ENCODE measurements at places on chromosomes 2 and 18.

DNA sequence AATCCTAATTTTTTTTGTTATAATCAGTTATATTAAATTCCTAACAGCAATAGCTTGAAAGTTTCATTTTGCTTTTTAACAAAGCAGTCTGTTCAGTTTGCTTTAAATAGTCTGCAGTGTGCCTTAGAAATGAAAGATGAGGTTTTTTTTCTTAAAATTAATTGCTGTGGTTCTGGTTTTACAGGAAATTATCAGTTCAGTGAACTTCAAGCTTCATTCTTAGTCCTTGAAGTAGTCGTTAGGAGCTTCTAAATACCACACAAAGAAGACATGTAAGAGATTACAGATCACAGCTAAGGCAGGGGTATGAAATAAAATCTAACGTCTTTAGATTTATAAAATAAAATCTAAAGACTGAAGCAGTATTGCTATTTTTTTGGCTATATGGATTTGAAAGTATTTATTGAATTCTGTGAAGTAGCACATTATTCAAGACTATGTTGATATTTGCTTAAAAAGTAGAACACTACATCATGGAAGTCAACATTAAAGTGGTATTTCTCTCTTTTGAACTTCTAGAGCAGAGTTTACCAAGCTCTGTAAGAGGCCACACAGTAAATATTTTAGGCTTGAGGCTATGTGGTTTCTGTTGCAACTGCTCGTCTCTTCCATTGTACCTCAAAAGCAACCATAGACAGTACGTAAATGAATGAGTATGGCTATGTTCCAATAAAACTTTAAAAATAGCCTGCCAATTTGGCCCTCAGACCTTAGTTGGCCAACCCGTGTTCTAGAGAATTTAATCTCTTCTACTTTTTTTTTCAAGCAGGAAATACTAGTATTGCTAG lies 81.5 kb upstream of the STON1 start:
- peak; percentile 58 for DNase-seq

DNA sequence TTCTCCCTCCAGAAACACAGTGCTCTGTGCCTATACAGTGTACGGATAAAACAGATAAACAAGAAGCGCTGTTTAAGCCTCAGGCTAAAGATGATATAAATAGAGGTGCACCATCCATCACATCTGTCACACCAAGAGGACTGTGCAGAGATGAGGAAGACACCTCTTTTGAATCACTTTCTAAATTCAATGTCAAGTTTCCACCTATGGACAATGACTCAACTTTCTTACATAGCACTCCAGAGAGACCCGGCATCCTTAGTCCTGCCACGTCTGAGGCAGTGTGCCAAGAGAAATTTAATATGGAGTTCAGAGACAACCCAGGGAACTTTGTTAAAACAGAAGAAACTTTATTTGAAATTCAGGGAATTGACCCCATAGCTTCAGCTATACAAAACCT lies 70.7 kb downstream of the TANK start:
- no peak for DNase-seq

- no peak for DNase-seq
Observed at GRCh38 chr2:65605743-65606058, 173.3 kb upstream of the SPRED2 start.

- peak; percentile 13 for DNase-seq
Observed at GRCh38 chr2:100124761-100125160, 17.6 kb downstream of the AFF3 start.

DNA sequence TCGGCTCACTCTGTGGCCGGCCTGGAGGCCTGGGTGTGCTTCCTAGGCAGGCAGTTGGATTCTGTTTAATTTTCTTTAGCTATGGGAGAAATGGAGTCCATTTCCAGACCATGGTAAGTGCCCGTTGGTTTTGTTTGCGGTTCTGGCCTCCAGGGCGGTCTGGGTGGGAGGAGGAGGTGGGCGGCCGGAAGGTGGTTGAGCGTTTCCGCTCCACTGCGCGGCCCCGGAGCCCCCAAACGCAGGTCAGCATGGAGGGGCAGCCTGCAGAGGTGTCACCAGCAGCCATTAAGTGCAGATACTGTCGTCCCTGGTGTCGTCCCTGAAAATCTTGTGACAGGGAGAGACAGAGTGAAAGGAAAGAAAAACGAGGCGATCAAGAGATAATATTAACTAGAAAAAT lies 303.9 kb downstream of the GBX2 start:
- no peak for DNase-seq

- DNase-seq: no peak
Observed at GRCh38 chr2:50431958-50432650, 599.8 kb downstream of the NRXN1 start.

GRCh38 chr18:71583252-71583651 lies 960.9 kb downstream of the CBLN2 start:
- DNase-seq: no peak

DNA sequence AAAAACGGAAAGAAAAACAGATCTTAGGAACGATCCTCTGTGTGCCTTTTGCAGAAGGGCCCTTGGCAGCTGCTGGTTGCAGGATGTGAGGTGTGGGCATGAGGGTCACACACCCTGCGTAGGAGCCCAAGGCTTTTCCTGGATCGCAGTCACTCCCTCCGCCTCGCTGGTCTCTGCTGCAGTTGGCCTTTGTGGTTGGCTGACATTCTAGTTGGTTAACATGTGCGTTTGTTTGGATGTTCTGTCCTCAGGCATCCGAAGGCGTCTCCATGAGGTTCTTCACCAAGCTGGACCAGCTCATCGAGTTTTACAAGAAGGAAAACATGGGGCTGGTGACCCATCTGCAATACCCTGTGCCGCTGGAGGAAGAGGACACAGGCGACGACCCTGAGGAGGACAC lies 61.7 kb downstream of the INPP5D start:
- DNase-seq: no peak

DNA sequence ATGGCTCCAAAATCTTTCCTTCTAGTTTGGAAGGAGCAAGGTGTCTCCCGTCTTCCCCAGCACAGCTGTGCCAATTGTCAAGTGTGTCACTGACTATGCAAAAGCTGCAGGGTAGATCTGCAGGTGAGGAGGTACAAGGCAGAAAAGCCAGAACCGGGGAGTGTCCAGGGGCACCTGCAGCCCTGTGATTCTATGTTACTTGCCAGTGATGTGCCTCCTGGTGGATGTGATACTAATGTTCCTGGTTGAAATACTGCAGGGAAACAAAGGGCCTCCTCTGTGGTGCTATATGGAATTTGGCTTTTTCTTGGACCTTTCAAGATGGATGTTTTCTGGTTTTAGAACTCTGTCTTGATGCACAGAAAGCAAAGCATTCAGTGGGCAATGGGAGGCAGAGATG lies 80.3 kb downstream of the ST6GAL2 start:
- DNase-seq: no peak

GRCh38 chr18:67260841-67261240 lies 255.7 kb downstream of the DSEL start:
- DNase-seq: no peak

- DNase-seq: peak; percentile 20
Observed at GRCh38 chr2:148259674-148260073, 238.8 kb downstream of the MBD5 start.

DNA sequence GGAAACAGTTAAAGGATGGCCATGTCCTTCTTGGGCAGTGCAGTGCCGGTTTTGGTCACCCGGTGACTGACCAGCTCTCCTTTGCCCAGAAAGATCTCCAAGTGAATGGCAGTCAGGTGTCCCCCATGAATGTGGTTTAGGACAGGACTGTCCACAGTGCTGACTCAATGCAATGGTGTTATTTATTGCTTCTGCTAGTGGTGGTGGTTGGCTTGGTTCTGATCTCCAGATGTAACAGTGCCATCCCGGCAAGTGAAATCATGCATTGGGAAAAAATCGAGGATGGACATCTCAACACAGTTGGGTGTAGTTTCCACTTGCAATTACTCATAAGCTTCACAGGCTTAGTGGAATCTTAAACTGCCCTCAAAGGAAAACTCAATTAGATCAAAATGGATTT lies 81.9 kb downstream of the TGOLN2 start:
- no peak for DNase-seq

DNA sequence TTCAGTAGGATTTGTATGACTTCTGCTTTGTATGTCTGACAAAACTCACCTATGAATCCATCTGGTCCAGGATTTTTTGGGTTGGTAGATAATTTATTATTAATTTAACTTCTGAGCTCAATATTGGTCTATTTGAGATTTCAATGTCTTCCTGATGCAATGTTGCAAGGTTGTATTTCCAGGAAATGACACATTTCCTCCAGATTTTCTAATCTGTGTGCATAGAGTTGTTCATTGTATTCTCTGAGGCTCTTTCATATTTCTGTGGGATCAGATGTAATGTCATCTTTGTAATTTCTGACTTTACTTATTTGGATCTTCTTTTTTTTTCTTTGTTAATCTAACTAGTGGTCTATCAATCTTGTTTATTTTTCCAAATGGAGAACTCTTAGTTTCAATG lies 584.7 kb upstream of the SETBP1 start:
- DNase-seq: no peak

- no peak for DNase-seq
Observed at GRCh38 chr2:217096474-217097225, 236.8 kb upstream of the TNP1 start.

GRCh38 chr18:32576296-32576916 lies 105.7 kb upstream of the GAREM1 start:
- no peak for DNase-seq

DNA sequence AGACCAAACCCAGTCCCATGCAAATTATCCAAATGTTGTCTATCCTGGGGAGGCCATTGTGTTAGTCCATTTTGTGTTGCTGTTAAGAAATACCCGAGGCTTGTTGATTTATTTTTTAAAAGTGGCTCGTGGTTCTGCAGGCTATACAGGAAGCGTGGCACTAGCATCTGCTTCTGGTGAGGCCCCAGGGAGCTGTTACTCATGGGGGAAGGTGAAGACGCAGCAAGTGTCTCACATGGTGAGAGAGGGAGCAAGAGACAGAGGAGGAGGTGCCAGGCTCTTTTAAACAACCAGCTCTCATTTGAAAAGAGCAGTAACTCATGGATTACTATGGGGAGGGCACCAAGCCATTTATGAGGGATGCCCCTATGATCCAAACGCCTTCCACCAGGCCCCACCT lies 80.3 kb upstream of the ARL4C start:
- no peak for DNase-seq

DNA sequence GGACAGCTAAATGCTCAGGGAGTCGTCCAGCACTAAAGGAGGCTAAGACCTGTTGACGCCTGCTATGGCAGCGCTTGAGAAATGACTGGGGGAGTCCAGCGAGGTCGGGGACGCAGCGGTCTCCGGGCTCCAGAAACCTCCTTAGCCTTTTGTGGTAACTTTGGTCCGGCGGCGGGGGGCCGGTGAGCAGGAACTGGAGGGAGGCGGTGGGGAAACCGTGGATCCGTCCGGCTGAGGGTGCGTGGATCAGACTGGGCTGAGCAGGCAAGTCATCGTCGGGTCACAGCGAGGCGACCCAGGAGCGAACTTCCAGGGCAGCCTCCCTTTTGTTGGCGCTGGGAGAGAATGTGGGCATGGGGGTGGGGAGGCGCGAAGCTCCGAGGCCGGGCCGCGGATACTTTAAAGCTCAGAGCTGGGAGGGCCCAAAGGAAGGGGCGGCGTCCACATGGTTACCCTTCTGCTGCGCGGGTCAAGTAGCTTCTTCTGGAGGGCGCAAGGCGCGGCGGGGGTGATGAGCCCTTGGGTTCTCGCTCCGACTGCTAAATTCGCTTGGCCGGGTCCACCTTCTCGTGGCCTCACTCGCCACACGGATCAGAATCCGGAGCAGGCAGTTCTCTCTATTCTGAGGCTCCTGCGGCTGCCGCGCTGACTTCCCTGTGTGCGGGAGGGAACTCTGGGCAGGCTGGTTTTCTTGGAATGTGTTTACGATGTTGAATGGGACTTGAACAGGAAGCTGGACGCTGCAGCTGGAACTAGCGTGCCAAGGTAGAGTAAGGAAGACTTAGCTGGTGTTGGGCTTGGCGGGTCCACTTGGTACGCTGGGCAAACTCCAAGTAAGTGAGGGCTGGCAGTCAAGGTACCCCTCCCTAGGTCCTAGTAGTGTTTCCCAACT lies 920 bp downstream of the GULP1 start:
- peak; percentile 86 for DNase-seq

- DNase-seq: no peak
Observed at GRCh38 chr2:12510070-12510469, 206.7 kb upstream of the TRIB2 start.

DNA sequence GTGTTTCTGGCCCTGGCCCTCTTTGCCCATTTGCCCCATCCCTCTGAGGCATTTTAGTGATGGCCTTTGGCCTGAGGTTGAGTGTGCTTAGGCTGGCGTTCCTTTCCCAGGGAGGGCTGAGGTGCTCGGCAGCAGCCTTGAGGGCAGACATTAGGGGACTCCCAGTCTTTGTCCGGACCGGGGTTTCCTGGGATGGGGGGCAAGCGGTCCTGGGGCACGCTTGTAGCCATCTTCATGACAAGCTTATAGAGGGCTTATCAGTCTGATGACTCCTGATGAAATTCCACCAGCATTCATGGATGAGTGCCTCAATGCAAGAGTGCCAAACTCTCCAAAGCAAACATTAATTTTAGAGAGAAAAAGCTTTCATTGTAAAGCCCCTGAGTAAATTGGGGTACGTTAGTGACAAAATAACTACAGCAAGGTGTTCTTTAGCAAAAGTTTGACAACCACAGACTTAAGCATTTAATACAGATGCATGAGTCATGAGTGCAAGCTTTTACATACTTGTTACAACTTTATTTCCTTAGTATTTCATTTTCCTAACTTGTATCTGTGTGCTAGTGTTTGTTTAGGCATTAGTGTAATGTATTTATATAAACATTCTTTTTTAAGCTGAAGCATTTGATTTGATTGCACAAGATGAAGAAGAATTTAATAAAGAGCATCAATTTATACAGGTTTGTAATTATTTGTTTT lies 45.6 kb downstream of the CEP192 start:
- DNase-seq: no peak

GRCh38 chr2:148524519-148524919 lies 120.0 kb upstream of the EPC2 start:
- no peak for DNase-seq

GRCh38 chr2:105490204-105490603 lies 91.4 kb upstream of the FHL2 start:
- no peak for DNase-seq

- no peak for DNase-seq
Observed at GRCh38 chr2:215293879-215294278, 18.0 kb upstream of the ATIC start.

DNA sequence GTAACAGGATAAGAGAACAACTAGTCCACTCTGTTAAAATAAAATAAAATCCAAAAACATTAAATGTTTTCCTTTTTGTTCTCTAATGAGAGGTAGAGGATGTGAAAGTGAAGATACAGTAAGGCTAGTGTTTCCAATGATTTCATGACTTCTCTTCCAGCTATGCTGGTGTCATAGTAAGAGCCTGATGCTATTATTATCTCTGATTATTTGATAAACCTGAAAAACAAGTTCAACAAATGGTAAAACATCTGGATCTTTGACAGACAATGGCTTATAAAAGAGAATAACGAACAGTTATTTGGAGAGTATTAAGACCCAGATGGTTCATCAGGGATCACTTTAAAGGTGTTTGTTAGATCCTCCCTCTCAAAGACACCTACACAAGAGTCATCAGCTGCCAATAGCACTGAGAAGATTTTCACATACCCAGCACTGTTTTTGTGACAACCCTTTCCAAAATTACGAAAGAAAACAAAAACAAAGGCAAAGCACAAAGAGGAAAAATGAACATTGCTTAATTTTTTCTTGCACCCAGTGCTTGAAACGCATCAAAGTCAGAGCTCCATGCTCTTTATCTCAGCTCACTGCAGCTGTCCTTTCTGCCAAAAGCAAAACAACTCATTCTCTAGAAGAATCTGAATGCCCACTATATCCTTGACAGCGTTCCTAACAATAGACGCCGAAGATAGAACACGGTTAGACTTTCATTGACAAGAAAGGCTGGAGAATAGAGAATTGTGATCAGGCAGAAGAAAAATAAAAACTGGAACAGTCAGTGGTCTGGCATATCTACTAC lies 168.6 kb downstream of the SLC8A1 start:
- no peak for DNase-seq

GRCh38 chr2:230090967-230091366 lies 22.2 kb upstream of the SLC16A14 start:
- no peak for DNase-seq
